ENCODE measurements at places on chromosomes 7 and 10. TPM values are rescaled to one million over a fixed set of nuclear protein-coding genes. Genes with fewer than 3 reads are reported as not detected.

- H3K4me3 ChIP-seq, result no peak overlapping the region
- H3K36me3 ChIP-seq, result no peaks in the 10 kb centered on the region
- no peak overlapping the region for H3K27ac ChIP-seq
- H3K4me1 ChIP-seq, result no peaks in the 10 kb centered on the region
- no peaks in the 10 kb centered on the region for H3K27me3 ChIP-seq
- no peak for DNase-seq
Measured at GRCh38 chr10:131230641-131231322, 80.7 kb downstream of the TCERG1L start.

- no peak overlapping the region for H3K27ac ChIP-seq
- no peaks in the 10 kb centered on the region for H3K27me3 ChIP-seq
- no peak overlapping the region for H3K4me3 ChIP-seq
- peak; percentile 69 for DNase-seq
- H3K36me3 ChIP-seq, result no peaks in the 10 kb centered on the region
Measured at GRCh38 chr10:126017961-126018560, 121.7 kb downstream of the FANK1 start.

Gene FANK1
- 11.4 TPM for polyA plus RNA-seq

DNA sequence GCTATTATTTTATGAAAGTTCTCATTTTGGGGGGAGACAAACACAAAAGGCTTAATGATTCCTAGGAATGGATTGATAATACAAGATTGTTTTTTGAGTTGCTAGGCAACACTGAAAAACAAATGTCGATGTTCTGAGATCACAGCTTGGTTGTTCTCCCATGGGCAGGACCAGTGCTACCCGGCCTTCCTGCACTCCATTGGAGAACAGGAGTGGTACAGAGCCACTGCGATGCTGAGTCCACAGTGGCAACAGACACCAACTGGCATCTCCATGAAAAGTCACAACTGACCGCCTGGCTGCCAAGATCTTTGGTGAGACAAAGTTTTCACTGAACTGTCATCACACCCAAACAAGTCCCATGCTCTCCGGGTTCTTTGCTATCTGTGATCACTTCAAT lies 68.9 kb upstream of the NMT2 start:
- no peaks in the 10 kb centered on the region for H3K36me3 ChIP-seq
- H3K4me1 ChIP-seq, result no peaks in the 10 kb centered on the region
- H3K4me3 ChIP-seq, result no peak overlapping the region
- H3K27me3 ChIP-seq, result no peaks in the 10 kb centered on the region

Gene LRRC18
- not detected for polyA plus RNA-seq

Gene DIP2C
- 9.1 TPM for polyA plus RNA-seq

DNA sequence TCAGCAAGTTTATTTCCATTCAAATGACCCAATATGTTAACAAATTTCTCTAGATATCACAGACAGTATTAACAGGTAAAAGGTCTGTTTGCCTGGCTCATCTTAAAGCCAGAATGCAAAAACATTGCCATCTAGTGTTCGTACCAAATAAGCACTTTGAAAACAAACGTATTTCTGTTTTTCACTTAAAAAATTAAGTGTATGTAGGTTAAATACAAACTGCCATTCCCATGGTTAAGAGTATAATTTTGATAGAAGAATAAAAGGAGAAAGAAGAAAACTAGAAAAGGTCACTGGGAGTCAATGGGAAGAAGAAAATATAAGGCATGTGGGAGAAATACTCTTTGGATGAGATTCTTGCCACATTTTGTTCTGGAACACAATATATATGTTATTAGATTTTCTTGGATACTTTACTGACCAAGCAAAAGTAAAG lies 51.0 kb downstream of the ORC5 start:
- DNase-seq, result peak; percentile 34
- H3K27ac ChIP-seq, result no peak overlapping the region
- H3K4me1 ChIP-seq, result no peaks in the 10 kb centered on the region

DNA sequence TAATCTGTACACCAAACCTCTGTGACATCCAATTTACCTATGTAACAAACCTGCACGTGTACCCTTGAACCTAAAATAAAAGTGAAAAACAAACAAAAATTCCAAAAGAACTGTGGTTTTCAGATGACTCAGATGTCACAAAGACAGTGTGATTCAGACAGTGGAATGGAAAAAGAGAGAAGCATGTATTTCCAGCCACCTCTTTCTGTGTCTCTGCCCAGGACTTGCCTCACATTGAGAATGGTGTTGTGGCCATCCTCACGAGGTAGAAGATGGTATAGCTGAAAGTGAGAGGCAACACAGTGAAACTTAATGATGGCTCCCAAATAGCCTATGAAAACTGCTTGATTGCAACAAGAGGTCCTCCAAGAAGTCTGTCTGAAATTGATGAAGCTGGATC lies 78.0 kb downstream of the ARL5B start:
- no peaks in the 10 kb centered on the region for H3K27me3 ChIP-seq
- H3K36me3 ChIP-seq, result no peaks in the 10 kb centered on the region
- no peak overlapping the region for H3K4me3 ChIP-seq
- H3K27ac ChIP-seq, result no peak overlapping the region
- no peak for DNase-seq

- peak; percentile 75 for DNase-seq
- H3K4me1 ChIP-seq, result peaks cover 4% of the 10 kb centered on the region
- no peak overlapping the region for H3K27ac ChIP-seq
- H3K36me3 ChIP-seq, result no peaks in the 10 kb centered on the region
- H3K27me3 ChIP-seq, result no peaks in the 10 kb centered on the region
- H3K4me3 ChIP-seq, result no peak overlapping the region
Measured at GRCh38 chr7:50667338-50667737, 102.1 kb upstream of the DDC start.

Gene RAMP3
- not detected for polyA plus RNA-seq

GRCh38 chr10:49164559-49165188 lies 23.5 kb downstream of the TMEM273 start:
- DNase-seq, result peak; percentile 59
- no peaks in the 10 kb centered on the region for H3K36me3 ChIP-seq
- no peaks in the 10 kb centered on the region for H3K4me1 ChIP-seq
- H3K4me3 ChIP-seq, result no peak overlapping the region

DNA sequence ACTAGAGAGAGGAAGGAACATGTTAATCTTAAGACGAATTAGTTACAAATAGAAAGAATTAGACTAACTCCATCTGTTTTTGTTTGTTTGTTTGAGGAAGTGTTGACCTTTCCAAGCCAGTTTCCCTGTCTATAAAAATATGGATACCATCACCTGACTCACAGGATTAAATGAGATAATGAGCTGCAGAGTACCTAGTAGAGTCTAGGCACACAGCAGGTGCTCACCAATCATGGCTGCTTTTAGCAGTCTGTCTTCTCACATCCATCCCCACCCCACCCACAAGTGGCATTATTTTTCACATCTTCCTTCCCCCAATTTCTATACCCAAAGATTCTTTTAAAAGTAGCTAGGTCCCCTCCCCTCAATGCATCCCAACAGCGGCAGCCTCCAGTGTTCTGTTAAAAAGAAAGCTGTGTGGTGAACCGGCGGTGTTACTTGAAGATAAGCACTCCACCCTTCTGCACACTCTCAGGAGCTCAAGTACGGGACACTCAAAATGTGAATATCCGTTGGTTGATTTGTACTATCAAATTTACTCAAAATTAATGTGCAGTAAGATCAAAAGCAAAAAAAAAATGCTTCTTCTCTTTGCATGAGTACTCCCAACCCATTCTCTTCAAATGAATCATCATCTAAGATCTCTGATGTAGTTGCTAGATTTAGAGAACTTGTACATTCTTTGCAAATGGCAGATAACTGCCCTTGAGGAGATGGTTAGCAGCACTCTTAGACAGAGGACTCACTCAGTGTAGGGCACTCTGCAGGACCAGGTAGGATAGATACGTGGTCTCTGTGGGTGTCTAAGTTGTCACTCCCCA lies 145.4 kb upstream of the ASAH2 start:
- H3K27me3 ChIP-seq, result no peaks in the 10 kb centered on the region
- H3K36me3 ChIP-seq, result no peaks in the 10 kb centered on the region
- DNase-seq, result no peak

- H3K4me1 ChIP-seq, result peaks cover 18% of the 10 kb centered on the region
- no peaks in the 10 kb centered on the region for H3K27me3 ChIP-seq
- no peak overlapping the region for H3K4me3 ChIP-seq
- peak overlapping the region; percentile 89 for H3K27ac ChIP-seq
- DNase-seq, result peak; percentile 81
- peaks cover 6% of the 10 kb centered on the region for H3K36me3 ChIP-seq
Measured at GRCh38 chr10:95406651-95407280, 116.0 kb upstream of the PDLIM1 start.

DNA sequence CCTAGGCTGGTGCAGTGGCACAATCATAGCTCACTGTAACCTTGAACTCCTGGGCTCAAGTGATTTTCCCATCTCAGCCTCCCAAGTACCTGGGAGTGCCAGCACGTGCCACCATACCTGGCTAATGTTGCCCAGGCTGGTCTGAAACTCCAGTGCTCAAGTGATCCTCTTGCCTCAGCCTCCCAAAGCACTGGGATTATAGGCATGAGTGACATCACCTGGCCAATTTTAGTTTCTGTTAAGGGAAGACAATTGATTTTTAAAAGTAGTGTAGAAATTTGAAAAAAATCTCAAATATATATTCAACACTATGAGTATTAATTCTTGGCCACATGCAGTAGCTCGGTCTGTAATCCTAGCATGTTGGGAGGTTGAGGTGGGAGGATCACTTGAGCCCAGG lies 121.9 kb upstream of the RHEB start:
- H3K4me1 ChIP-seq, result peaks cover 8% of the 10 kb centered on the region
- DNase-seq, result no peak
- H3K4me3 ChIP-seq, result no peak overlapping the region
- H3K27ac ChIP-seq, result no peak overlapping the region
- no peaks in the 10 kb centered on the region for H3K36me3 ChIP-seq

- no peak for DNase-seq
- H3K27ac ChIP-seq, result no peak overlapping the region
- H3K4me3 ChIP-seq, result no peak overlapping the region
- peaks cover 4% of the 10 kb centered on the region for H3K4me1 ChIP-seq
Measured at GRCh38 chr7:37315772-37316715, 132.6 kb downstream of the ELMO1 start.

- H3K4me1 ChIP-seq, result no peaks in the 10 kb centered on the region
- DNase-seq, result no peak
Measured at GRCh38 chr7:41315764-41316163, 387.1 kb downstream of the INHBA start.

GRCh38 chr7:51950813-51951212 lies 634.2 kb upstream of the COBL start:
- H3K27me3 ChIP-seq, result no peaks in the 10 kb centered on the region
- no peaks in the 10 kb centered on the region for H3K4me1 ChIP-seq
- DNase-seq, result no peak
- H3K27ac ChIP-seq, result no peak overlapping the region

DNA sequence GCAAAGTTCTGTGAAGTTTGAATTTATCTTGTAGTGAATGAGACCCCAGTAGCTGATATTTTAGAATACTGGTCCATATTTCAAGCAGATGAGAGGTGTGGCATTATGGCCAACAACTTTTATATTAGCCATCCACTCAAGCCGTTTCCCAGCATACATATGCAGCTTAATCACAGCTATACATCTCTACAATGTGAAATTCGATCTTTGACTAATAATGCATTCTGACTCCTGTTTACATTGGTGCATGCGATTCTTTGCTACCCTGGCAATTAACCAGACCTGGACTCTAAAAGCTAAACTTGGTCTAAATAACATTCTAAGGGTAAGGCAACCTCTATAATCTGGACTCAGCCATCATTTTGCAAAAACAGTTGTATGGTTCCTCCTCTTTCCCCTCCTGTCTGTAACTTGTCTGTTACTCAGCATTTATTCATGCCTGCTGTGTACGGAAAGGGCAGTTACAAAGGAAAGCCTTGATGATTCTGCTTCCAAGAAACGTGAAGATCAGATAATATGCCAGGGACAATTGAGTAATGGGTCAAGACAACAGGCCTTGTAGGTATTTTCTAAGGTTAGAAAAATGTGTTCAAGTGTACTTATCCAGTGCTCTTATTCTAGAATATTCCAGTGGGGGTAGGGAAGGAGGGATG lies 50.6 kb downstream of the PNLIPRP2 start:
- DNase-seq, result no peak
- H3K4me1 ChIP-seq, result no peaks in the 10 kb centered on the region
- no peak overlapping the region for H3K4me3 ChIP-seq
- H3K36me3 ChIP-seq, result no peaks in the 10 kb centered on the region
- no peak overlapping the region for H3K27ac ChIP-seq

- no peak for DNase-seq
- H3K4me1 ChIP-seq, result no peaks in the 10 kb centered on the region
- no peak overlapping the region for H3K27ac ChIP-seq
- H3K27me3 ChIP-seq, result no peaks in the 10 kb centered on the region
- H3K4me3 ChIP-seq, result no peak overlapping the region
Measured at GRCh38 chr10:1654811-1655356, 82.4 kb downstream of the ADARB2 start.

Gene ANKRD61
- polyA plus RNA-seq, result 1.9 TPM

- peaks cover 7% of the 10 kb centered on the region for H3K4me1 ChIP-seq
- H3K27ac ChIP-seq, result no peak overlapping the region
- no peaks in the 10 kb centered on the region for H3K27me3 ChIP-seq
Measured at GRCh38 chr7:143811-144453, 48.4 kb upstream of the FAM20C start.

GRCh38 chr10:4067531-4067930 lies 282.5 kb upstream of the KLF6 start:
- H3K4me3 ChIP-seq, result no peak overlapping the region
- no peak overlapping the region for H3K27ac ChIP-seq
- H3K27me3 ChIP-seq, result no peaks in the 10 kb centered on the region
- H3K36me3 ChIP-seq, result no peaks in the 10 kb centered on the region

DNA sequence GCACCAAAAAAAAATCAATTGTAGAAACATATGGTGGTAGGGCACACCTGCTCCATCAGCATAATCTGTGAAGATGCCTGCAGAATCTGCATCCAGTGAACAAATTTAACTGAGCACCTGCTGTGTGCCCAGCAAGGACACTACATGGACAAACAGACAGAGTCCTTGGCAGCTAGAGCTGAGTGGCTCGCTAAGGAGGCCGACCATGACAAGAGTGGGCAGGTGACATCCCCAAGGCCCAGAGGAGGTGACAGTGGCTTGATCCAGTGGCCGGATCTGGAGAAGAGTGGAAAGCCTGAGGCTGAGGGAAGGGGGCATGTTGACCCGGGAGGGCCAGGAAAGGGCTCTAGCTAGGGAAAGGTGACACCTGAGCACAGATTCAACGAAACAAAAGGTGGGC lies 68.1 kb downstream of the MAD1L1 start:
- no peak overlapping the region for H3K4me3 ChIP-seq
- no peaks in the 10 kb centered on the region for H3K36me3 ChIP-seq
- peaks cover 17% of the 10 kb centered on the region for H3K4me1 ChIP-seq
- no peak for DNase-seq
- no peaks in the 10 kb centered on the region for H3K27me3 ChIP-seq

DNA sequence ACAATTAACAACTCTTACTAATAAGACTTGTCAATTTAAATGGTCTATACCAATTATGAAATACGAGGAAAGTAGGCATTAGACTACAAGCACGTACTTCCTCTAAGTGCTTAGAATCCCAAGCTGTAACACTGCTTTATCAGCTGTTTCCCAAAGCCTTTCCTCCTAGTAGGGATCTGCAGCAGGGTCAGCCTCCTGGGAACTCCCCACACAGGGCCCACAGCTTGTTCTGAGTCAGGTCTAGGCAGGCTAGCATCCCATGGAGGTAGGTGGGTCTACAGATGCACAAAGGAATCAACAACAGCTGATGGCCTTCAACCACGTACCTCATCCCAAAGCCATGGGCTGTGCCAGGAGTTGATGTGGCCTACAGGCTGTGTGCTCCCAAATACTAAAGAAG lies 14.7 kb downstream of the MMS19 start:
- H3K36me3 ChIP-seq, result peaks cover 10% of the 10 kb centered on the region
- DNase-seq, result no peak
- H3K4me3 ChIP-seq, result no peak overlapping the region
- no peak overlapping the region for H3K27ac ChIP-seq
- H3K27me3 ChIP-seq, result no peaks in the 10 kb centered on the region

Measured in cardiac muscle cell (in vitro differentiated cells and primary cell).